ENCODE measurements at places on chromosomes 3 and 15. TPM values are rescaled to one million over a fixed set of nuclear protein-coding genes. Genes with fewer than 3 reads are reported as not detected.

Gene TJP1
- 95.7 TPM for total RNA-seq

DNA sequence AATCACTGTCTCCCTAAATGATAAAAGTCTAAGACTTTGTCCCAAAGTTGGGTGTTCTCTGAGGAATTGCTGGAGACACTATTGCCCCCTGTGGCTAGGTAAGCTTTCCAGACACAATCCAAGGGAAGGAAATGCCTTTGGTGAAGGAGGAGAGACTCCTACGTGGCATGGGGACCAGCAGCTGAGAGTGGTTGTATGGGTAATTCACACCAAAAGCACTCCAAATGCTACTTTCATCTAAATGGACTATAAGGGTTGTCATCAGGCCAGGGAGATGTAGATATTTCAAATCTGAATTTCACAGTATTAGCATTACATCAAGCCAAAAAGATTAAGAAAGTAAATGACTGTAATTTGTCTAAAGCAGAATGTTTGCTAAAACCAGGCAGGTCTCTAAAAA lies 400.8 kb upstream of the THBS1 start:
- no peak for DNase-seq

Gene ZNF660
- 0.28 TPM for total RNA-seq

DNA sequence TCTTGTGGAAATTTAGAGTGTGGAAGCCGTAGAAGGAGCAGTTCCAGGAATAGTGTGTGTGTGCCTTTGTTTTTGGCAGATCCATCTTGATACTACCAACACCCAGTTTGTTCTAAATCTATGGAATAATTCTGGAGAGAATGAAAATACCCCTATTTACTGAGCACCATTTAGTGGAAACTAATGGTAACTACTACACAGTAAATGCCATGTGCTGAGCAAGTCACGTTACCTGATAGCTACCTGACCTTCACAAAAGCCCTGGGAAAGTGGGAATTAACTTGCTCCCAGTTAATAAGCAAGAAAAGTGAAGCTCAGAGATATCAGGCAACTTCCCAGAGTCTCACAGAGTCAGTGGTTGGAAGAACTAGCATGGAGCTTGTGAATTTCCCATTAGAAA lies 137.7 kb downstream of the ARPP21 start:
- no peak for DNase-seq

Gene SMARCC1
- total RNA-seq = 31.4 TPM

GRCh38 chr15:69543681-69544364 lies 91.2 kb downstream of the RPLP1 start:
- DNase-seq = no peak

GRCh38 chr3:152126260-152126659 lies 142.5 kb upstream of the MBNL1 start:
- DNase-seq = no peak

GRCh38 chr3:188241883-188242282 lies 87.9 kb downstream of the LPP start:
- DNase-seq = no peak

Gene TMEM207
- total RNA-seq = not detected

Gene CHD2
- total RNA-seq = 63.4 TPM

DNA sequence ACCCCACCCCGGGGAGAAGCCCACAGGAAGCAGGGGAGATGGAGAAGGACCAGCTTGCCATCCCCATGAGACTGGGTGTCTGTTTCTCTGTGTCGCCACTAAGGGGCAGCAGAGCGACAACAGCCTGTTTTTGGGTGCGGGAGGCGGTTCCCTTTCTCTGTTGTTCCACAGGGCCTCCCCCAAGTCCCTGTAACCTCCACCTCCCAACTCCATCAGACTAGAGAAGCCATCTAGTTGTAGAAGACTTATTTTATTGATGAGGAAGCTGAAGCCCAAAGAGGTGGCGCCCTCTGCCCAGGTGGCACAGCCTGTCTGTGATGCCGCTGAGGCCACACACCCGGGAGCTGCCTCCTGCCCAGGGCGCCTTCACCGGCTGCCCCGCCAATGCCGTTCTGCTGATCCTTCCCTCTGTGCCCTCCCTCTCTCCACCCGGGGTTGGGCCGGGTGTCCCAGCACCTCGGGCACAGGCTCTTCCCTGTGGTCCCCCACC lies 3.9 kb upstream of the CCDC9B start:
- DNase-seq = peak; percentile 66

Gene ARHGEF26
- total RNA-seq = 1.2 TPM

- no peak for DNase-seq
These were observed 153.7 kb downstream of the ANO10 start for GRCh38 chr3:43468133-43468532.

GRCh38 chr15:66356077-66356358 lies 467 bp downstream of the TIPIN start:
- DNase-seq = no peak

- no peak for DNase-seq
These were observed 97.7 kb upstream of the ATP2B2 start for GRCh38 chr3:10602769-10603768.
